Naive thymus-derived CD4-positive, alpha-beta T cell (primary cell): ENCODE measurements at places on chromosomes 6 and 20. TPM values are rescaled to one million over a fixed set of nuclear protein-coding genes. Genes with fewer than 3 reads are reported as not detected.

- DNase-seq: no peak
Observed at GRCh38 chr6:136775081-136775480, 17.2 kb downstream of the MAP3K5 start.

- no peak for DNase-seq
Observed at GRCh38 chr6:124373386-124373785, 569.7 kb downstream of the NKAIN2 start.

Gene GTSF1L
- total RNA-seq: 0.36 TPM in 1 of 2 replicates, not detected in the other

DNA sequence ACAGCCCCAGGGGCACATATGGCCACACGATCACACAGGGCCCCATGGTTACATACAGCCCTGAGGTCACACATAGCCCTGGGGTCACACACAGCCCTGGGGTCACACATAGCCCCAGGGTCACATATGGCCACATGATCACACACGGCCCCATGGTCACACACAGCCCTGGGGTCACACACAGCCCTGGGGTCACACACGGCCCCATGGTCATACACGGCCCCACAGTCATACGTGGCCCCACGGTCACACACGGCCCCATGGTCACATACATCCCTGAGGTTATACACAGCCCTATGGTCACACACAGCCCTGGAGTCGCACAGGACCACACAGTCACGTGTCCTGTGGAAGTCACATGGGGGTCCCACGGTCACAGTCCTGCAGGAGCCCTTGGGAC is 120.1 kb downstream of the AGPAT4 start:
- no peak for DNase-seq

DNA sequence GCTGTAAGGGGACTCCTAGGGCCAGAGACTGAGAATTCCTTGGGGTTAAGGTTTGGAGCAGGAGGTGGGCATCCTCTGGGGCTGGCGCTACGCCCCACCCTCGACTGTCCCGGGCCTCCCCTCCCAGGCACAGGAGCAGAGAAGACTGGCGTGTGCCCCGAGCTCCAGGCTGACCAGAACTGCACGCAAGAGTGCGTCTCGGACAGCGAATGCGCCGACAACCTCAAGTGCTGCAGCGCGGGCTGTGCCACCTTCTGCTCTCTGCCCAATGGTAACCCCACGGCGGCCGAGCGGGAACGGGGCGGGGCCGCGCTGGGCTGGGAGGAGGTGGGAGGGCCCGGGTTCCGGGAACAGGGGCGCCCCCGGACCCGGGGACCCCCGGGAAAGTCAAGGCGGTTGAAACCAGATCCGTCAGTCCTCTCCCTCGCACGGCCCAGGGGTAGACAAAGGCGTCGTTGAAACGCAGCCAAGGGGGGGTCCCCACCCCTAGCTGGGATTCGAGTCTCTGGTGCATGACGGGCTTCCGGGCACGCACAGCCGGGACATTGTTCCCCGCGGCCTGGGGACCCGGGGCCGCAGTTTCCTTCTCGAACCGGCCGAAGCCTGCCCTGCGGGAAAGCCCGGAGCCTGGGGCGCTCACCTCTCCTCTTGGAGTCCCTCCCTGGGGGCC is 844 bp downstream of the WFDC2 start:
- DNase-seq: no peak

DNA sequence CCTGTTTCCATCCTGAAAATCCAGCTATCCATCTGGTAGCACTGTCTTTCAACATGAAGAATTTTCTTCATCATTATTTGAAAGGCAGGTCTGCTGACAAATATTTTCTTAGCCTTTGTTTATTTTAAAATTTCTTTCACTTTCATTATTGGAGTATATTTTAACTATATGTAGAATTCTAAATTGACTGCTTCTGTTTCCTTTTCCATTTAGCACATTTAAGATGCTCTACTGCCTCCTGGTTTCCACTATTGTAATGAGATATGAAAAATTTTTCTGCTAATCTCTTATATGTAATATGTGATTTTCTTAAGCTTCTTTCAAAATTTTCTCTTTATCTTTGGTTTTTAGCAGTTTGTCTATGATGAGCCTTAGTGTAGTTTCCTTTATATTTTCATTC is 97.3 kb downstream of the TBC1D32 start:
- no peak for DNase-seq

GRCh38 chr20:32325706-32326503 is 32.2 kb upstream of the ASXL1 start:
- DNase-seq: no peak

DNA sequence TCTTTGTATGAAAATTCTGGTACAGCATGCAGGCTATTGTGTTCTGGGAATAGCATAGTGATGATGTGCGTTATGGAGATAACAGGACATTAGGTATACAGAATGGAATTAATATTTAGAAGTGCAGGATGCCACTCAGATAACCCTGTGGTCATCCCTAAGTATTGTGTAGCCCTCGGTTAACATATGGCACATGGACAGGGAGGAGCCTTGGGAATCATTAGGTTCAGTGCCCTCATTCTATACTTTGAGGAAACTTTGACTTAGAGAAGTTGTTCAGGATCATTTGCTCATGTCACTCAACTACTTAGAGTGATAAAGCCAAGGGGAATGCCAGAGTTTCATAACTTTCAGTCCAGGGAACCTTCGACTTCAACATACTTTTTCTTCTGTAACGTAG is 185.9 kb downstream of the UST start:
- DNase-seq: no peak

DNA sequence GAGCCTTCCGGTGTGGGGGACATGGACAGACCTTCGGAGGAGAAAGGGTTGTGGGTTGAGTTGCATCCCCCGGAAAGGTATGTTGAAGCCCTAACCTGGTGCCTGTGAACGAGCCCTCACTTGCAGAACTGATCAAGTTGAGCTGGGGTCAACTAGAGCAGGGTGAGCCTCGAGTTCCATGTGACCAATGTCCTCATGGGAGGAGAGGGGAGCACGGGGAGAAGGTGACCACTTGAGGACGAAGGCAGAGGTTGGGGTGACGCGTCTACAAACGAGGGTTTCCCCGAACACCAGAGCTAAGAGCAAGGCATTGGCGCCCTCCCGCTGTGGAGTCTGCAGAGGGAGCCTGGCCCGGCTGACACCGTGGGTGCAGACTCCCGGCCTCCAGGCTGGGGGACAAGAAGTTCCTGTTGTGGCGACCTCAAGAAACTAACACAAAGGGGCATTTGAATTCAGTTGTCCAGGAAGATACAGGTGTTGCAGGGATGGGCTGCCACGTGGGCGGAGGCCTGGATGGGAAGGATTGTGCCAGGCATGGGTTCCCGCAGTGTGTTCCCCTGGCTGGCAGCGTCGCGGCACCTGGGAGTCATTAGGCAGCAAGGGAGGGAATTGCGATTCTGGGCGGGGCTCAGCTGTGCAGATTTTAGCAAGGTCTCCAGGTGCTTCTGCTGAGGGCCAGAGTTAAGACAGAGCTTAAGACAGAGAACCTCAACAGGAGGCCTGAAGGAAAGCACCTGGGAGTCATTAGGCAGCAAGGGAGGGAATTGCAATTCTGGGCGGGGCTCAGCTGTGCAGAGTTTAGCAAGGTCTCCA is 20.4 kb upstream of the UNC93A start:
- DNase-seq: no peak

DNA sequence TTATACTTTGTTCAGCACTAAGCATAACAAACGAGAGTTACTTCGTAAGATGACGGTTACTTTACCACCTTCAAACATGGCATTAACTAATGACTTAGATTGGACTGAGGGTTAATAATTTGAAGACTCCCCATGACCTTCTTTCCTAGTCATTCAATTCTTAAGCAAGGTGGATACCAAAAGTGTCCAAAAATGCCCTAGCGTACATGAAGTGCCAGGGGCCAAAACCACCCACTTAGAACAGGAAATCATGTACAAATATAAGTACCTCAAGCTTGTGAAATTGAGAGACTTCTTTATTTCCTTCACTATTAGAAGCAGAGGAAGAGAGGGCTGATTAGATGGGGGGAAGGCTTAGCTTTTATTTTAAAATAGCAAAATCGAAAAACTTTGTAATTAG is 166.4 kb downstream of the ATXN1 start:
- no peak for DNase-seq

DNA sequence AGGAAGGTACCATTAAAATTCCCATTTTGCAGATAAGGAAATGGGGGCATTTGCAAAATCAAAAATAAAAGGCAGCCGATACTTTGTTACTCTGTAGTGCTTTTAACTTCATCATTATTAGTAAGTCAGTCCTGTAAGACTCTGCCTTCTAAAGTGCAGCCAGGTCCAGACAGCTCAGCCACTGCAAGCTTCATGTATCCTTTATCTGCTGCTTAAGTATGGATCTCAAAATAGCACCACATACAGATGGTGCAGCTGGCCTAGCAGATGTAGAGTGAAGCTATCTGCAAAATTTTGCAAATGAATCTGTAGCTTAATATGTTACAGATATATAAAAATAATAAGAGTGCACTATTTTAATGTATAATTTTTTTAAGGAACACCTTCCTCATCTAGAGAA is 53.4 kb downstream of the NUS1 start:
- no peak for DNase-seq
